ENCODE measurements at places on chromosomes 4 and X.
A peak's percentile ranks its signal among the peaks of the same experiment; 100 is the strongest.

GRCh38 chr4:123804196-123804721 lies 407.7 kb downstream of the SPRY1 start:
- no peak for DNase-seq

- no peak for DNase-seq
These were observed 5.2 kb upstream of the CBR4 start for GRCh38 chr4:169015186-169015623.

- no peak for DNase-seq
These were observed 336.2 kb downstream of the ZNF674 start for GRCh38 chrX:46209037-46209436.

DNA sequence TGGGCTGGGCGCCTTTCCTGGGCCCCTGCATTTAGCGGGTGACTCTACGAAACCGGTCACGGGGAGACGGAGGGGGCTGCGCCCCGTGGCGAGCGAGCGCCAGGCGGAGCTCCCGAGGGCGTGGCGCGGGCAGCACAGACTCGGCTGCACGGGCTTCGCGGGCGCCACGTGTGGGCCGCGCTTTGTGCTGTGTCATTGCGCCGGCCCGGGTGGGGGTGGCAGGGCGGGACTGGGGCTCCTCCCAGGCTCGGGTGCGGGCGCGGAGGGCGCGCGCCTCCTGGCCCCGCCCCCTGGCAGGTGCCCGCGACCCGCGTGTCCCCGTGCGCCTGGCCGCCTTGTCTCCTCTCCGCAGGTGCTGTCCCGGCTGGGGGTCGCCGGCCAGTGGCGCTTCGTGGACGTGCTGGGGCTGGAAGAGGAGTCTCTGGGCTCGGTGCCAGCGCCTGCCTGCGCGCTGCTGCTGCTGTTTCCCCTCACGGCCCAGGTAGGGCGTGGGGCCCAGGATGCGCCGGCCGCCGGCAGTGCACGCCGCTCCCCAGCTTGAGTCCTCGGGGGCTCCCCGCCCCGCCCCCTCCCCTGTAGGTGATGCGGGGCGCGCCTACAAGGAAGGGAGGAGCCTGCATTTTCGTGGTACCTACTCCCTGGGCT lies 651 bp downstream of the UCHL1 start:
- no peak for DNase-seq

GRCh38 chr4:99234331-99235010 lies 15.4 kb upstream of the ADH6 start:
- DNase-seq: no peak

DNA sequence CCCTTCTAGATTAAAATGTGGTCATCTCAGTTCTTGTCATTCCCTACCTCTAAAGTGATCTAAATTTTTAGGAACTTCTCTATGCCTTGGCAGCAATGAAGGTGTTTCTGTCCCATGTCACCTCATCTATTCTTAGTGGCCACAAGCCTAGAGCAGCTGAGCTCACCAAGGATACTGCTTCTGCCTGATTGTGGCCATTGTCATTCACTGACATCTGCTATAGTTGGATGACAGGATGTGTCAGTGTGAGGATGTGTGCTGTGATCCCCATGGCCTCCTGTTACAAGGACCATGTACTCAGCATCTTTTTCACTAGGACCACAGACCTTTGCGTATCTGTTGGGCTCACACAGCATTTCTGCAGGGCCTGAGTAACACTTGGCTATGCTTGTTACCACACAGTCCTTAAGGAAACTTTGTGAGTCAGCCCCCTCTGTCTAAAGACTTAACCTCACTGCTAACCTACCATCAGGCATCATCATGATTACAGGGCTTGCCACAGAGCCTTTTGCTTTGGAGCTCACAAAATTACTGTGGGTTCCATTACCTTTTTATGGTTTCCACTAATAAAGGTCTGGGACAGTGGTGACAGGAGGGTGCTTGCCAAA lies 421.0 kb downstream of the ADAM29 start:
- DNase-seq: no peak

DNA sequence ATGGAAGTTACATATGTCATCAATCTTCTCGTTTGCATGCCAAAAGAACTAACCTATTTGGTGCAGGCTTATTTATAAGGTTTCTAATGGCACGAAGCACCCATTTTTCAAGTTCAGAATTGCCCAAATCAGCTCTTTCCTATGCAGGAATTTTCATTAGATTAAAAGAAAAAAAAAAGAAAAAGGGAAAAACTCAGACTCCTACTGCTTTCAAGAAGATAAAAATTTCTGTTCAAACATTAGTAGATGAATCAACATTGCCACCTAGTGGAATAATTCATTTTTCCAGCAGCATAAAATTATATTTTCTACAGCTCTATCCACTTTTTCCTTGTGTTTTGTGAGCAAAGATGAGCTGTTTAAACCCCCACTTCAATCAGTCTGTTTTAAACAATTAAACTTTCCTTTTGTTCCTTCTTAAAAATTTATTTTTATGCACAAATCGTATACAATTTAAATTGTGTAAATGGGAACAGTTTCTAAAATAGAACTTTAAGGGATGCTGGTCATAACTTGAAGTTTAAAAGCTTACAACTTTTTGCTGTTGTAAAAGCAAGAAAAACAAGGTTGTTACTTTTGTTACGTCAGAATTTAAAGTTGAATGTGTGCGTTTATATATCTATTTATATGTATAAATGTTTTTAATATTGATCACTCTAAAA lies 309.9 kb downstream of the ARAP2 start:
- DNase-seq: peak; percentile 33

DNA sequence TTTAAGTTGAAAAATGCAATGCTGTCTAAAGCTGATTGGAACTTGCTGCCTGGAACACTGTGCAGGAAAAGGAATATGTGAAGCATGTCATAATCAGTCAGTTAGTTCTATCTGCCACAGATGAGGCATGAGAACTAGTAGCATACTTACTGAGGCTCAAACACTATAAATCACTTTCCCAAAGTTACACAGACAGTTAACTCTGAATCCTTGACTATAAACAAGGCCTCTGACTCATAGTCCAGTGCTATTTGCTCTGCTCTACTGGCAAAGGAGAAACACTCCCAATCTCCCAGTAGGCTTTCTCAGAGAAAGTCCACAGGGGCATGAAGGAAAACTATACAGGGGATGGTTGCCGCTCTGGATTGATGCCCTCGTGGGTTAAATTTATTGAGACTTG lies 2078.4 kb upstream of the TENM3 start:
- DNase-seq: peak; percentile 35

GRCh38 chrX:134855751-134856150 lies 135.0 kb upstream of the SMIM10 start:
- DNase-seq: no peak

DNA sequence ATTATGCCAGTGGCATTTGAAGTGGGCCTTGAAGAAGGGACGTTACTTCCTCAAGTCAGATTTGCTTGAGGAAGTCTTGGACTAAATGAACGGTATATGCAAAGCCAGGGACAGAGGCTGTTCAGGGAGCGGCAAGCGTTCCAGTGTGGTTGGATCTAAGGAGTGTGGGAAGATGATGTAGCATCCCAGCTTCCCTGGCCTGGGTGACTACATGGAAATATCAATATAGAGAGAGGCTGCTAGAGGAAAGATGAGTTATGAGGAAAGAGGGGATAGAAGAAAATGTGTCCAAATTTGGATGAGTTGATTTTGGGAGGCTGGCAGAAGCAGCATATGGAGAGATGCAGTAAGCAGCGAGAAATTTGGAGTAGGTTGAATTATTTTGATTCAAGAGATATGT lies 432.5 kb upstream of the TENM3 start:
- DNase-seq: no peak

- peak; percentile 66 for DNase-seq
These were observed 105.8 kb downstream of the FAT4 start for GRCh38 chr4:125420526-125420925.

DNA sequence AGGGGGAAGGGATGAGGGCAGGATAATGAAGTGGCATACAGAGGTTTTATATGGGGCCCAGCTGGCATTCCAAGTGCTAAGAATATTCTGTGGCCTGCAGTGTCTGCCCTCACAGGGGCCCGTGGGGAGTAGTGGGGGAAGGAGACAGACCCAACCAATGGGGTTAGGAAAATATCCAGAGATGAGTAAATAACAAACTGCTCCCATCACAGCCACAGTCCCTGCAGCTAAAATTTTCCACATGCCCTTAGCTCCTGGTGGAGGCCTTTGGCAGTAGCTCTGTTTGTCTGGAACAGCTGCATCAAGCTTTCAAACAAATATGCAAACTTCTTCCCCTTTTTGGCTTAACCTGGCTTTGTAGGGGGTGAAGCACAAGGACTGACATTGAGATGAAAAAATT lies 3.1 kb downstream of the SRPX2 start:
- DNase-seq: no peak

- no peak for DNase-seq
These were observed 124.6 kb upstream of the MAP3K15 start for GRCh38 chrX:19639813-19640462.

- DNase-seq: no peak
These were observed 101.8 kb downstream of the SH3KBP1 start for GRCh38 chrX:19785647-19786046.

GRCh38 chr4:110586131-110586850 lies 36.6 kb downstream of the PITX2 start:
- DNase-seq: no peak

DNA sequence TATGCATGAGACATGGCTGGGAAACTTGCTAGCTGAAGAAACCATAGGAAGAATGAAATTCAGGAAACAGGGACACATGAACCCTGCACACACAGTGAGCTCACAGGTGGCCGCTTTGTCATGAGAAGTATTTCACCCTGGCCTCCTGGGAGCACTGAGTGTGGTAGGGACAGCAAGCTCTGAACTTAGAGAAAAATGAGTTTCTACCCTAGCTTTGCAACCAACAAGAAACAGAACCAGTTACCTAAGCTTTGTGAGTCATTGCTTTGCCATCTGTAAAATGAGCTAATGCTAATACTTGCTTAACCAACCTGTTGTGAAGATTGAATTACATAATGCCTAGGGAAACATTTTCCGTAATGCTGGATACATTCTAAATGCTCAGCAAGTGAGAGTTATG lies 206.6 kb upstream of the HS3ST1 start:
- no peak for DNase-seq

DNA sequence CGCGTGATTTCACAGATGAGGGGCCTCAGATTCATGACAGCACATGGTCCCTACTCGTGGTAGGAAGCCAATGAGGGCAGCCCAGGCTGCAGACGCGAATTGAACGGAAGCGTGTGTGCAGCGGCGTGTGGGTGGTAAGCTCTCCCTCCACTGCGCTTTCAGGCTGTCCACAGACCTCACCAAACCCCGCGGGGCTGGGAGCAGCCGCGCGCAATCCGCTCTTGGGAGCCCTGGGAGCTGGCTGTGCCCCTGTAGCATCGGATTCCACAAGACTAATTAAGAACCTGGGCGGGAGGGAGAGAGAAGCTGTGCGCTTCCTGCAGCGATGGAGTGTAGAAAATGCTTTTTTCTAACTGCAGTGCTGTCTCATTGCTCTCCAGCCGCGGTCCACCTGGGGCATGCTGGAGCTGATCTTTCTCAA lies 134.9 kb downstream of the STOX2 start:
- DNase-seq: no peak

- peak; percentile 36 for DNase-seq
These were observed 128.5 kb downstream of the PRSS12 start for GRCh38 chr4:118224243-118224829.

GRCh38 chr4:186416451-186417060 lies 138.8 kb downstream of the MTNR1A start:
- DNase-seq: no peak

DNA sequence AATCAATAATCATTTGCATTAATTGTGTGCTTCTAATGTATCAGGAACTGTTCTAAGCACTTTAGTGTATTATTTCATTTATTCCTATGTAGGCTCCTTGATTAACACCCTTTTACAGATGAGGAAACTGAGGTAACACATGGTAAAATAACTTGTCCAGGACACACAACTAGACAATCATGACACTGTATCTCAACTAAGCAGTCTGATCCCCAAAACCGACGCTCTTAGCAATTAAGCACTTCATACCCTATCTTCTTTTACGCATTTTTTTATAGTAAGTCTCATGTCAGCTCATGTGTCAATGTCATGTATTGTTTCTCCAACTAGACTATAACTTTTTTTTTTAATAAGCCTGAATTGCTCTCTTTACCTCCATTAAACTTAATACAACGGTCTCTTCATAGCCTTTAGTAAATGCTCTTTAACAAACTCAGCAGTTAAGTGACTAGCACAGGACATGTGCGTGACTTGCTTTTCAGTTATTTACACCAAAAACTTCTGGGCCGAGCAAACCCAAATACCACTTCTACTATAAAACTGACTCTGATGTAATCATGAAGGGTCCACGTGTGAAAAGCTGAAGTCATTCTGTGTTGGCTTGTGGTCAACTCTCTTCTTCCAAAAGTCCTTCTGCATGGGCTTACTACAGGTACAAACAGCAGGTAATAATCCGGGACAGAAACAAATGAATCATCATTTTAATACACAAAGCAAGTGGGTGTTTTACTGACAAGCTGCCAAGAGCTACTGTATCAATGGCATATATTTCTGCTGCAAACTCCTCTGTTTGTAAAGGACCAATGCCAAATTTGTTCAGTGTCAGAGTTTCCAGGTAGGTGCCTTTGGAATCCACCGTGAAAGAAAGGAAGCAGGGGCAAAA lies 7.9 kb upstream of the AMBN start:
- DNase-seq: no peak

GRCh38 chrX:102593367-102593766 lies 5.9 kb upstream of the ARMCX5 start:
- DNase-seq: no peak

DNA sequence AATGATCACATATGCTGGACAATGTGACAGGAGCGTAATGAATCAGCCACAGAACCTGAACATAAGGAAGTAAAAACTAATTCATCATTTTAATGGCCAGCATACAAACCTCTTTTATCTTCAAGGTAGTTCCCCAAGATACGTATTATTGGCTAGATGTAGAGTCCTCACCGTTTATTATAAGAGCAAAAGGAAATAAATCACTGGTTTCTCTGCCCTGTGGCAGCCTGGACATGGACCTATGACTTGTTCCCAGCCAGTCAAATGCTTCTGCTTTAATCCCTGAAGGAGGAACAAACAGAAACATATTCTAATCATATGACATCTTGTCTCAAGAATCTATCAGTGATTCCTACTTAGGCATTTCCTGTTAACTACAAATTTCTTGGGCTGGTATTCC lies 86.8 kb upstream of the FAM241A start:
- no peak for DNase-seq

DNA sequence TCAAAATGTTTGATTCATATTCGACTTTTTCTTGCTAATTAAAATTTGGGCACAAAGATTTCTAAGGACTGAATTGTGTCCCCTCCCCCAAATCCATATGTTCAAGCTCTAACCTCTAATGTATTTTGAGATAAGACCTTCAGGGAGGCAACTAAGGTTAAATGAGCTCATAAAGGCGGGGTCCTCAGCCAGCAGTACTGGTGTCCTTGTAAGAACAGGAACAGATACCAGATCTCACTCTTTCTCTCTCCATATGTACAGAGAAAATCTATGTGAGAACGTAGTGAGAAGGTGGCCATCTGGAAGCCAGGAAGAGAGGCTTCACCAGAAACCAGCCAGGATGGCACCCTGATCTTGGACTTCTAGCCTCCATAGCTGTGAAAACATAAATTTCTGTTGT lies 116.9 kb downstream of the VEGFC start:
- DNase-seq: no peak

GRCh38 chrX:120358737-120359456 lies 3.0 kb upstream of the ATP1B4 start:
- DNase-seq: no peak

GRCh38 chr4:123553733-123554637 lies 157.4 kb downstream of the SPRY1 start:
- no peak for DNase-seq

- no peak for DNase-seq
These were observed 9.3 kb upstream of the SMIM20 start for GRCh38 chr4:25904748-25905082.
